ENCODE measurements at places on chromosomes 12 and 14.

- DNase-seq, result no peak
These were observed 102.7 kb downstream of the UNC79 start for GRCh38 chr14:93533437-93533836.

- no peak for DNase-seq
These were observed 1.9 kb downstream of the RPLP0 start for GRCh38 chr12:120199025-120199424.

- no peak for DNase-seq
These were observed 60.3 kb downstream of the RIN3 start for GRCh38 chr14:92573761-92574498.

DNA sequence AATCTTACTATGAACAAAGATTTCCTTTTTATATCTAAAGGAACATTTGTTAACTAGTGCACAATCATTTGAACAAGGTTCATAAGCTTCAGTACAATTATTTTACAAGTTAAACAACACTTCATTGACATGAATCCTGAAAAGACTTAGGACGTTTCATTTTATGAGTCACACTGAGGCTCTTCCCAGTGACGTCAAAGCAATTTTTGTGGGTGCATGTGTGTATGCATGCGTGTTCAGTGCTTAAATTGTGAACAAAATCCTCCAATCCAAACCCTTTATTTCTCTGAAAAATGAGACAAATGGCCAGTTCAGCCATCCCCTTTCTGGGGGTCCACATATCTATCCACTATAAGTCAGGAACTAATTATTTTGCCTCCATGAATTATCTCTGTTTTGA lies 2.9 kb downstream of the LMNTD1 start:
- no peak for DNase-seq

DNA sequence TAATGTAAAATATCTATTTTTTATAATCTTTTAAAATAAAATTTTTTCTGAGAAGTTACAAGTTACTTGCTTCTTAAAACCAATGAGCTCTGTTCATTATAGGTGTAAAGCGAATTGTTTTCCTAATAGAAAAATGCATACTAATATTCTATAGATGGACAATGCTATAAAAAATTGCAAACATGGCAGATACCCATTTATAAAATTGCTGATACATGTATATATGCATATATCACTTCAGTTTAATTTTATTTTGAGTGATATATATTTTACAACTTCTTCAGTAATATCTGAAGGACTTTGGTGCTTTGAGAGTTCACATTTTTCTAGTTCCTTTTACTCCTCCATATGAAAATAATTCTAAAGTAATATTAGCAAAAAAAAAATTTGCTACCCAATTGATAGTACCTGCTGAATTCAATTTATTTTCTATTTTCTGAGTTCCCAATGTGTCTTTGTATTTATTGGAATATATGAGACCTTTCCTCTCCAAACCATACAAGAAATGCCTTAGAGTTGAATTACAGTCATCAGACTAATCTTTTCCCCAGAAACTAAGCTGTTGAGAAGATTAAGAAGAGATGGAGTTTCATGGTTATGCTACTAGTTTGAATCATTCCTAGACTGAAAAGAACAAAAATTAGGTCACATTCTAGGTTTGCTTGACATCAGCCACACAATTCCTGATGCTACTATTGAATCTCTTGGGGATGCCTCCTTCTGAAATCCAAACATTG lies 1937.5 kb upstream of the SEL1L start:
- DNase-seq, result no peak

GRCh38 chr14:53399057-53399456 lies 245.9 kb upstream of the DDHD1 start:
- no peak for DNase-seq

DNA sequence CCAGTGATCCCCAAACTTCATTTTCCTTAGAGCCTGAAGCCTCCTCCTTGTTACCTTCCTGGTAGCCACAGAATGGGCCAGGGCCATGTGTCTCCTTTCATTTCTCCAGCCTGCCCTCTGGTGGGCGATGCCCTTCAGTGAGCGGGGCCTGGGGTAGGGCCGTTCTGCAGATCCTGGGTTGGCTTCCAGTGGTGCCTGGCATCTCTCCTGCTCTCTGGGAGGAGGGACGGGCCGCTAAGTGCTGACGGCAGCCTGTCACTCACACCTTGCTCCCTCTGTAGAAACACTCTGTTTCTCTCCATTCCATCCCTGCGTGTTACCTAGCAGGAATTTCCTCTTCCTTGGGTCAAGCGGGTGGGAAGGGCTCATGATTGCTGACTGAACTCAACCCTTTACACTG lies 232.1 kb downstream of the CACNA1C start:
- DNase-seq, result peak; percentile 45

- no peak for DNase-seq
These were observed 112.2 kb downstream of the DYRK2 start for GRCh38 chr12:67760586-67761275.

Measured in activated naive CD4-positive, alpha-beta T cell treated with anti-CD3 and anti-CD28 coated beads, Interleukin-2, amount 50 U/mL, for 72 hours (primary cell).